Substantia nigra (tissue), 51 donors: ENCODE measurements at places on chromosomes 12 and 14.
A peak's percentile ranks its signal among the peaks of the same experiment; 100 is the strongest.

DNA sequence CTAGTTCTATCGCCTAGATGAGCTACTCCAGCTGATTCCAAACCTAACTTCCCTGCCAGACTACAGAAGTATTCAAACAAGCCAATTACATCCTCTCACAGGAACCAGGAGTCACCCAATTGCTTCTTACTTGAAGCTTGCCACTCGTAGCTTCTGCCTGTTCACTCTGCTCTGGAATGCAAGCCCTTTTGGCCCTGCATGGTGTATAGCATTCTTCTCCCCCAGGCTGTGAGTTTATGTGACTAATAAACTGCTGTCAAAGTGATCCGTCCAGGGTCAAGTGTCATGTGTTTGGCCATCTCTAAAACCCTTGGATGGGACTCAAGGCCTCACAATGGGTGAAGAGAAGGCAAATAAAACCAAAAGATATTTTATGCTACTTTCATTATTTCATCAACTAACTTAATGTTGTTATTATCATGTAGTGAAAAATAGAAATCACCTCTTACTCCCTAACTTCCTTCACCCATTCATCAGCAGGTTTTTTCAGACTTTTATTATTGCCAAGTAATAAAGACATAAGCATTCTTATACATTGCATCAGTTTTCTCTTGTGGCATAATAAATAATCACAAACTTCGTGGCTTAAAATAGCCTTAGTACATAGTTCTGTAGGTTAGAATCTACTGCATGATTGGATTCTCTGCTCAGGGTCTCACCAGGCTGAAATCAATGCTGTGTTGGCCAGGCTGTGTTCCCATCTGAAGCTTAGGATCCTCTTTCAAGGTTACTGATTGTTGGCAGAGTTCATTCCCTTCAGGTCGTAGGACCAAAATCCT is 1981.7 kb upstream of the FLRT2 start:
- no peak for DNase-seq

DNA sequence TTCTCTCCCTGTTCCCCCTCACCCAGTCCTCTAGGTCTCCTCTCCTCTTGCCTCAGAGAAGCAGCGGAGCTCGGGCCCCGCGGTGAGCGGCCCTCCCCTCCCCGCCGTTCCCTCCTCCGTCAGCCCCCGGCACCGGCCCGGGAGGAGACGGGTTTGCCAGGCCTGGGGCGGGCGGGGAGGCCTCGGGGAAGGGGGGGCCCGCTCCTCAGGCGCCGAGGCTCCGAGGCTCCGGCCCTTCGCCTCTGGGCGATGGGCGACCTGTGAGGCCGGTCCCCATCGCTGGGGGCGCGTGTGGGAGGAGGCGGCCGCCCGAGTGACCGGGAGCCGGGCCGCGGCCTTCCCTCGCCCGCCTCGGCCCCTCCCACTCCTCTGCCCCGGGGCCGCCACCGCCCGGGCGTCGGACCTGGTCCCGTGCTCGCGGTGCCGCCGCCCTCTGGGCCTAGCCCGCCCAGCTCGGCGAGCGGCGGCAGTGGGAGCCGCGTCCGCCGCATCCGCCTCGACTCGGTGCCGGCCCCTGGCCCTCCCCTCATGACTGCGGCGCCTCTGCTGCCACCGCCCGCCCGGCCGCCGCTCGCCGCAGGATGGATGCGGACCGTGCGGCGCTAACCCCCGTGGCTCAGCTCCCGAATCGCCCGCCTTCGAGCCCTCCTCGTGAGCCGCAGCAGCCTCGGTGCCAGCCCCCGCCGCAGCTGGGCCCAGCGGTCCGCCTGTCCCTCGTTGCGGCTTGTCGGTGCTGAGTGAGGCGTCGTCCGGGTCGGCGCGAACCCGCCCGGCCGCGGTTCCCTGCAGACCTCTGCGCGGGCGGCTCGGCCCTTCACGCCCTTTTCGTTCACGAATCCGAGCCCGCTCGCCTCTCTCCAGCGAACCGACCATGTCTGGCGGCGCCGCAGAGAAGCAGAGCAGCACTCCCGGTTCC is 574 bp downstream of the WNK1 start:
- DNase-seq = peak; percentile 71

- no peak for DNase-seq
These were observed 26.6 kb downstream of the PPP2R5C start for GRCh38 chr14:101788016-101788635.

- no peak for DNase-seq
These were observed 32.9 kb downstream of the ZFYVE21 start for GRCh38 chr14:103748534-103748857.

DNA sequence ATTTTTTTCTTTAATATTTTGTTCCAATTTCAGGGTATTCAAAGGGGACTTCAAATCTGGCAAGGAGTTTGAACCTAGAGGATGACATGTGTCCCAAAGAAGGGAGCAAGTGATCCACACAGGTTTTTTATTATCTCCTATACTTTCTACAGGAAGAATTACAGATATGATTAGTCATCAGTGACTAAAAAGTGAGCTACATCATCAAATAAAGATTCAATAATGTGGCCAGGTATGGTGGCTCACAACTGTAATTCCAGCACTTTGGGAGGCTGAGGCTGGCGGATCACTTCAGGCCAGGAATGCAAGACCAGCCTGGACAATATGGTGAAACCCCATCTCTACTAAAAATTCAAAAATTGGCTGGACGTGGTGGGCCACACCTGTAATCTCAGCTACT is 24.2 kb downstream of the GLT8D2 start:
- DNase-seq = no peak

- DNase-seq = no peak
These were observed 147.9 kb downstream of the ETV6 start for GRCh38 chr12:11797317-11797913.

GRCh38 chr14:100816286-100816949 is 9.5 kb upstream of the MEG3 start:
- DNase-seq = no peak
